ENCODE measurements at places on chromosomes 3 and 15. TPM values are rescaled to one million over a fixed set of nuclear protein-coding genes. Genes with fewer than 3 reads are reported as not detected.

DNA sequence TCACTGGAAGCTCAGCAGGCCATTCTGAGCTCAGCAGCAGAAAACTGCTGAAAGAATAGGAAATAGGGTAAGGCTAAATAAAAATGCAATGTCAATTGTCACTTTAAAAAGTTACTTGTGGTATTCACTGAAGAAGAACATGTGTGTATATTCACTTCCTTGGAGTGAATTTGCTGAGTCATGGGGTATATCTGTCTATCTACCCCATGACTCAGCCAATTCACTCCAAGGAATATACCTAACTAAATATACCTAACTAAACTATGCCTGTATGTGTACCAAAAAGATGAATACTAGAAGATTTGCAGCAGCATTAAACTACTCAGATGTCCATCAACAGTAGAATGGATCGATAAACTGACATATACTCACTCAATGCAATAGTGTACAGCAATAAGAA, 69.5 kb upstream of the KCNAB1 start:
- no peak for DNase-seq

Gene RBPMS2
- total RNA-seq, result 8.2 TPM

GRCh38 chr3:136960838-136961836, 3.4 kb downstream of the IL20RB start:
- DNase-seq, result no peak

Gene IQCF5
- total RNA-seq, result not detected

DNA sequence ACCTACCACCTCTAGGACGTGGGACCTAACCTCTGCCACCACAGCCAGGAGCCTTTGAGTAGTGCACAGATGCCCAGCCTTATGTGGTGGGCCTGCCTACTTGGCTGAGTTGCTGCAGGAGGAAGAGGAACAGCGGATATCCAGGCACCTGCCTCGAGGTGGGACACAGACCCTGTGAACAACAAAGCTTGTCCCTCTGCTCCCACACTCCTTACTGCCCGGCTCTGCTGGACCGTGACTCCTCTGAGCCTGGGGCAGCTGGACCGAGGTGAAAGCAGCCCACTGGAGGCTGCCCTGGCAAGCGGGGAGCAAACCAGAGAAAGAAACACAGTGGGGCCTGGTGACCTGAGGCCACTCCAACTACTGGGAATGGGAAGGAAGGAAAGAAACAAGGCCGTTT, 97.8 kb downstream of the SEC22A start:
- no peak for DNase-seq

DNA sequence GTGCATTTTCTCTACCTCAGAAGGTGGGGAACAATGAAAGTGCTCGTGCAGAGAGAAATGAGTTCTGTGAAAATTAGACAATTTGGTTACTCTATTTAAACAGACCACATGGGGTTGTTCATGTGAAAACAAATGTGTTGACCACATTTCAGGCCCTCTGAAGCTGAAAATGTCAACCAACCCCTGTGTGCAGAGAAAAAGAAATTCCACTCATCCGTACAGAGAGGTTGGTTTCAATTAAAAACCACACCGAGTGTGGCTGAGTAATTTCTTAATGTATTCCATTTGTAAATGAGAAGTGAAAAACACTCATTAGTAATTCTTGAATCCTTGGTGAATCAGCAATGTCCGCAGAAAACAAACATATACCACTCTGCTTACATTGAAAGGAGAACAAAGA, 46.9 kb upstream of the SLC7A14 start:
- DNase-seq, result no peak

Gene GRM7
- 0.16 TPM for total RNA-seq

Gene MAP6D1
- 1.5 TPM for total RNA-seq

All from kidney (tissue), 22 donors.